ENCODE measurements at places on chromosomes 12 and 14.
A peak's percentile ranks its signal among the peaks of the same experiment; 100 is the strongest.

DNA sequence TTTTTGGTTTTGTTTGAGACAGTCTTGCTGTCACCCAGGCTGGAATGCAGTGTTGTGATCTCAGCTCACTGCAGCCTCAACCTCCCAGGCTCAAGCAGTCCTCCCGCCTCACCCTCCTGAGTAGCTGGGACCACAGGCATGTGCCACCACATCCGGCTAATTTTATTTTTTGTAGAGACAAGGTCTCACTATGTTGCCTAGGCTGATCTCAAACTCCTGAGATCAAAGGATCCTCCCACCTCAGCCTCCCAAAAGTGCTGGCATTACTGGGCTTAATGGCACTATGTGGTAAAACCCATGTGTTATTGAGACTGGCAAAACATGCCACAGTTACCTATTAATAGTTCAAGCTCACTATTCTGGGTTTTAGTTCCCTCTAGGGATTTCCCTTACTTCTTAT, 51.2 kb upstream of the KCNH3 start:
- no peak for DNase-seq

GRCh38 chr12:93743999-93744689, 67.0 kb downstream of the CRADD start:
- no peak for DNase-seq

DNA sequence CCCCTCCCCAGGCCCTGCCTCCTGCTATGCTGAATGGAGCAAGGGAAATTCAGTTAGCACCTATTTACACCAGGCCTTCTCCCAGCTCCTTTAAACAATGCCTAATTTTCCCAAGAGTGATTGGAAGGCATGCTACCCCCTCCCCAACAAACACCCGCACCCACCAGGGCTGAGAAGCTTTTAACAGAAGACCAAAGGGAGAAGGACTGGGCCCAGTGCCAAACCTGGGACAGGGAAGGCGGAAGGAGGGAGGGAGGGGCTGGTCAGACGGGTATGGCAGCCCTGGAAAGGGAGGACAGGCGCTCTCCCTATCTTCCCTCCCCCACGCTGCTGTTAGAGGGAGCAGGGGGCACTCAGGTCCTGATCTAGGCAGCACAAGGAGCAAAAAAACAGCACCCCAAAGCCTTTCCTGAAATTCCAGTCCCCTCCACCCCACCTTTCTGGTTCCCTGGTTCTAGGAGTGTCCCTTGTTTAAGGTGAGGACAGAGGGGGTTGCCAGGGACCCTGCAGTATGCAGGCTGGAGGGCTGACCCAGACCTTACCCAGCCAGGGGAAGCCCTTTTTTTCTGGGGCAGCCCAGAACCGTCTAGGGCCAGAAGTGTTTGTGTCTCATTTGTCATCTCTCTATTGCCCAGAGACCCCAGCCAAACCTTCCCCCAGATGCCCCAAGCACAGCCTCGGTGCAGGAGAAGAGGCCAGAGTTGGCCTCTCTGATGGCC, 2.4 kb upstream of the KRT8 start:
- peak; percentile 29 for DNase-seq

DNA sequence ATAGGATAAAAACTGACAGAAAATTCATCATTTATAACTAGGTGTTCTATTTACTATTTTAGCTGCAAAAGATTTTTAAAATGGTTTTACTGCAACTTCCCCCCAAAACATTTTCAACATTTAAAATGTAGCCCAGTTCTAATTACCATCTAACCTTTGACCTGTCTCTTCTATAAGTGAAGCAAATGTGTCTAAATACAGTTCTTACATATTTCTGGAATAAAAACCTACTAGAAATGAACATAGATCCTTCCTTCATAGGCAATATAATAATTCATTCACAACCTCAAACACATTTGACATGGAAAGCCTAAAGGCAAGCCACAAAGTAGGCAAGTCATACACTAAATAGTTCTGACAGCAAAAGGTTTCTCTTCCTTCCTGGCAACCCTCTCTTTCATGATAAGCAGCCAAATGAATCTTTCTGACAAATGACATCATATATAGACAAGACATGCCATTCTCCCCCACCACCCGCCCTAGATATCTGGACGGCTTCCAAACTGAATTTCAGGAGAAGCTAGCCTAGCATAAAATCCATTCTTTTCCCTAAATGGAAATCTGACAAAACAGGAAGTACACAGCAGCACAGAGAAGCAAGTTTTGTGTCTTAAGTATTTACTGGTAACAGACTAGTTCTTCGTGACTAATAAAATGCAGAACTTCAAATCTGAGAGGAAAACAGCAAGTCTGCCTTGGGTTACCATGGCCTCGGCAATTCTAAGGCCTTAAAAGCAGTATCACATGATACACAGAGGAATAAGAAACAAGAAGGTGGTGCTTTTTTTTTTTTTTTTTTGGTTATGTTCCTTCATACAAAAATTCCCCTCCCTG, 17.2 kb upstream of the ARID4A start:
- DNase-seq, result no peak

GRCh38 chr12:57236201-57236924, 6.9 kb downstream of the SHMT2 start:
- DNase-seq, result no peak

DNA sequence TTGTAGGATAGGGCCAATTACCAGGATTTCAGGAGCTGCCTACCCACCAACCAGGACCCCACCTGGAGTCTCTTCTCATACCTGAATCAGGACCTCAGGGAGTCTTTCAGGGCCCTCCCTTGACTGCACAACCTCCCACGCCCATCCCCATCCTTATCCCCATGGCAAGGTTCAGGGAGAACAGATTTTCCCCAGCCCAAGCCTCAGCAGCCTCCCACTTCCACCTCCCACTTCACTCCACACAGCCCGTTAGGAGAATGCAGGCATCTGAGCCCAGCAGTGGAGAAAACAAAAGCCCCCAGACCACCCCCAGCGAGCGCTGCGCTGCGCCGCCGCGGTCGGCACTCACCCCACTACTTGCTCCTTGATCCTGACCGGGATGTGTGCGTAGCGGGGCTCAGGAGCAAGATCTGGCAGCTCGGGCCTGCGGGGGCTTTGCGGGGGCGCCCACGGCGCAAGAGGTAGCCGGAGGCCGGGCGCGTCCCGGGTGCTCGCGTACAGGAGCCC, 1.4 kb downstream of the B4GALNT1 start:
- DNase-seq, result no peak

GRCh38 chr14:58947814-58948445, 240.5 kb upstream of the DAAM1 start:
- no peak for DNase-seq

GRCh38 chr12:132700212-132700822, 10.3 kb upstream of the PGAM5 start:
- DNase-seq, result no peak

DNA sequence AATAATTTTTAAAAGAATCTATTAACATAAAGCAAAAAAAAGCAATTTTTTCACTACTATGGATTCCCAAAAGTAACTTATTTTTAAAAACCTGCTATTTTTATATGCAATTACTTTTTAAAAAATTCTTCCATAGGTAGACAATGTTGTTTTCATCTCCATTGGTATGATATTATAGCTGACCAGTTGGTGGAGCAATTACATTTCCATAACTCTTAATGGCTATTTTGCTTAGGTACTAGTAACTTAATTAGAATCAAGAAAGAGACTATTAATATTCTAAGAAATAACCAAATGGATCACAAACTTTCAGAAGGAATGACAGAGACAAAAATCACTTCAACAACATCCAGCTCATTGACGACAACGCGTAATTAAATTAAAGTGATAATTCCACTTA, 64.7 kb upstream of the PTCSC3 start:
- no peak for DNase-seq

DNA sequence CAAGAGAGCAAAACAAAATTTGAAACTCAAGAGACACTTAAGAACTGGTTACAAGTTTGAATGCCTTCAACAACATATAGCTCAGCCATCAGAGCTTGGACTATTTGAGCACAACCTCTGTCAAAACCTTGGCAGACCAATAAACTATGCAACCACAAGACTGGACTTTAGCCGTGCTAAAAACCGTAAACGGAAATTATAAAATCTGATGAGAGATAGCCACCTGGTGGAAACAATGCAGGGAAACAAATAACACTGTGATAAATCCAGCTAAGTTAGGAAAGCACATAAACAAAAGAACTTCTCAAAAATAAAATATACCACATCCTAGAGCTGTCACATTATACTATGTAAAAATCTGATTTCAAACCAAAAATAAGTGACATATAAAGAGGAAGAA, 1074.2 kb upstream of the NOVA1 start:
- no peak for DNase-seq

GRCh38 chr12:110638796-110639195, 24.9 kb downstream of the TCTN1 start:
- no peak for DNase-seq

- DNase-seq, result no peak
Observed at GRCh38 chr12:30696103-30696408, 387 bp upstream of the IPO8 start.

- DNase-seq, result no peak
Observed at GRCh38 chr12:21539797-21540196, 13.7 kb downstream of the SPX start.

DNA sequence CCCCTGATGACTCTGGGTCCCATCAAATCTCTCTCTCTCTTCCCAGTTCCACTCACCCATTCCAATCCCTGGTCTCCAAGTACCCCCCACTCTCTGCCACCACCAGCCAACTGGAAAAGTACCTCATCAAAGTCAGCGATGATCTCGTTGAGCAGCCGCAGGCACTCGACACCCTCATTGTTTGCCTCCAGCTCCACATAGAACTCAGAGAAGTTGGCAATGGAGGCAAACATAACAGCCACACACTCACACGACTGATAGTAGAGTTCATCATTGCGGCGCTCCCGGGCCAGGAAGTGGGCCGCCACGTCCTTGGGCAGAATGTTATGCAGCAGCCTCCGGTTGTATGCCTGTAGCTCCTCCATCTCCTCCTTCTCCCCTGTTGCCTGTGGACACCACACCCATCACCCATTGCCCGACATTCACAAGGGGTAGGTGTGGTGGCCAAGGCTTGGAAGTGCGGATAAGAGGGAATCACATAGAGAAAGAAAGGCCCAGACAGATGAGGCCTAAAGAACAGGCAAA, 17.2 kb downstream of the ADCY6 start:
- no peak for DNase-seq

GRCh38 chr14:28102814-28103213, 663.8 kb upstream of the FOXG1 start:
- DNase-seq, result no peak

- DNase-seq, result peak; percentile 96
Observed at GRCh38 chr12:121796855-121797751, 3.6 kb upstream of the RHOF start.

DNA sequence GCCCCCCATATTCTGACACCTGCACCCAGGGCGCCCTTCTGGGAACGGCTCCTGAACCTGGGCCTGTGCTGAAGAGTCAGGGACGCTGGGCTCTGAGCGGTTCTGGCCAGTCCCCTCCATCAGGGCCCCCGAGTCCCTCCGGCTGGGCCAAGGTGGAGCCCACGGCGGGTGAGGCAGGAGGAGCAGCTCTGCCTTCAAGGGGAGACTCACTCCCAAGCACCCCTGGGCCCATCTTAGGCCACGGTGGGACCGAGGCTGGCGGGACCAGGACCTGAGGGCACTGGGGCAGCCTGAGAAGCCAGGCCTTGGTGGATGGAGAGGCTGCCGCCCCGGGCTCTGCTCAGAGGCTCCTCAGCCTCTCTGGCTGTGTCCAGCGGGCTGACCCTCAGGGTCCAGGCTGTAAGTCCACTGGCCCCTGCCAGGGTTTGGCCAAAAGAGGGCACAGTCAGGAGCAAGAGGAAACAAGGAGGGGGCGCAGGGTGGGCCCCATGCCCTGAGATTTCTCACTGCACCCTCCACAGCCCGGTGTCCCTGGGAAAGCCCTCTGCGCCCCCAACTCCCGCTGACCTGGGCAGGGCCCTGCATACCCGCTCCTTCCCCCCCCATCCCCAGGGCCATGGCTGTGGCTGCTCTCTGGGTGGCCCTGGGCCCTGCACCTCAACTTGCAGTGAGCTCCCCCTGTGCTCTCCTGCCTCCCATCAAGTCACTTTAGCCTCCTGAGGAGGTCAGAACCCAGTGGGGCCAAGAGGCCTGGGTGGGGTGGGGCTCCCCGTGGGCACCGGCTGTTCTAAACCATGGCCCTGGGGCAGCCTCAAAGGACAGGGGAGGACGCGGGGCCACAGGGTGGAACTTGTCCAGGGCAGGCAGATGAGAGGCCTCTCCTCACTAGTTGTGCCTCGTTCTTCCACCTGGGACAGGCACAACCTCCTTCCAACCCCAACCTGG, 266.4 kb upstream of the SFSWAP start:
- no peak for DNase-seq
